Left kidney (tissue), 8 donors: ENCODE measurements at places on chromosomes 16 and 17.

GRCh38 chr17:15441315-15441714, 26.1 kb downstream of the CDRT4 start:
- DNase-seq, result no peak

- no peak for DNase-seq
Measured at GRCh38 chr17:42891539-42892152, 9.0 kb upstream of the G6PC1 start.

GRCh38 chr17:81927152-81927652, 333 bp downstream of the MAFG start:
- DNase-seq, result no peak

DNA sequence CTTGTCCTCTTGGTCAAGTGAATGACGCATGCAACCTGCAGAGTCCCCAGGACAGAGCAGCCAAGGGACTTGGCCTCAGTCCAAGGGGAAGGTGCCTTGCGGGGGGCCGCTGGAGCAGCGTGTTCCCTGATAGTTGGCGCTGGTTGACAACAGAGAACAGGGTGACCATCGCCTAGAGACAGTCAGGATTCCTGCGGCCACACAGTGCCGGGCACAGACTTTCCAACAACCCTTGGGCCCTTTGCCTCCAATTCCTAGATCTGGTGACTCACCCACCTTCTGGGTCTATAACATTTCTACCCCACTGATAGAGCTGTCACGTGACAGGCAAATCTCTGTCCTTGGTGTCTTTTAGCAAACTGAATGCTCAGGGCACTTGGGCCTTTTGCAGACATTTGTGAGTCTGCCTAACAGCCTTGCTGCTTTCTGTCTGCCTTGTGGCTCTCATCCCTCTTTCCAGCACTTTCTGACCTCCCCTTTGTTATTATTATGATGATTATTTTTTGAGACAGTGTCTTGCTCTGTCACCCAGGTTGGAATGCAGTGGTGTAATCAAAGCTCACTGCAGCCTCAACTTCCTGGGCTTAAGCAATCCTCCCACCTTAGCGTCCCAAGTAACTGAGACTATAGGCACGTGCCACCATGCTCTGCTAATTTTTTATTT, 11.9 kb upstream of the TEDC2 start:
- DNase-seq, result no peak

- DNase-seq, result no peak
Measured at GRCh38 chr17:46809110-46809571, 9.4 kb downstream of the WNT3 start.

DNA sequence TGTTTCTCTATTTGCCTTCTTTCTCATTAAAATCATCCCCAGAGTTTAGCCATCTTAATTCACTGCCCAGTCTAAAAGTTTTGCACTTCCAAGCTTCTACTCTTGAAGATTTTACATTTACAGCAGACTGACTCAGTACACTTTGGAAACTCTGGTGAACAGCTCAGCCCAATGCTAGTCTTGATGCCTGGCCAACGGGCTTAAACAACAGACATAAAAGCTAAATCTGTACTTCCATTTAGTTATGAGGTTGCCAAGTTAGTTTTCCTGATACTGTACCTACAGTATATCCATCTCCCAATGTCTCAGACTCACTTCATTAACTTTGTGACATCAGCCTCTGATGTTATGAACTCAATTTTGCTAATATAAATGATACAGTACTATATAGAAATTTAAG, 891.8 kb upstream of the SOX9 start:
- DNase-seq, result no peak
